AG10803 (cell line): ENCODE measurements at places on chromosomes 13 and 19.

- DNase-seq = no peak
Observed at GRCh38 chr13:80284290-80284689, 56.6 kb downstream of the SPRY2 start.

- DNase-seq = no peak
Observed at GRCh38 chr19:51797480-51797879, 2.5 kb downstream of the FPR3 start.

DNA sequence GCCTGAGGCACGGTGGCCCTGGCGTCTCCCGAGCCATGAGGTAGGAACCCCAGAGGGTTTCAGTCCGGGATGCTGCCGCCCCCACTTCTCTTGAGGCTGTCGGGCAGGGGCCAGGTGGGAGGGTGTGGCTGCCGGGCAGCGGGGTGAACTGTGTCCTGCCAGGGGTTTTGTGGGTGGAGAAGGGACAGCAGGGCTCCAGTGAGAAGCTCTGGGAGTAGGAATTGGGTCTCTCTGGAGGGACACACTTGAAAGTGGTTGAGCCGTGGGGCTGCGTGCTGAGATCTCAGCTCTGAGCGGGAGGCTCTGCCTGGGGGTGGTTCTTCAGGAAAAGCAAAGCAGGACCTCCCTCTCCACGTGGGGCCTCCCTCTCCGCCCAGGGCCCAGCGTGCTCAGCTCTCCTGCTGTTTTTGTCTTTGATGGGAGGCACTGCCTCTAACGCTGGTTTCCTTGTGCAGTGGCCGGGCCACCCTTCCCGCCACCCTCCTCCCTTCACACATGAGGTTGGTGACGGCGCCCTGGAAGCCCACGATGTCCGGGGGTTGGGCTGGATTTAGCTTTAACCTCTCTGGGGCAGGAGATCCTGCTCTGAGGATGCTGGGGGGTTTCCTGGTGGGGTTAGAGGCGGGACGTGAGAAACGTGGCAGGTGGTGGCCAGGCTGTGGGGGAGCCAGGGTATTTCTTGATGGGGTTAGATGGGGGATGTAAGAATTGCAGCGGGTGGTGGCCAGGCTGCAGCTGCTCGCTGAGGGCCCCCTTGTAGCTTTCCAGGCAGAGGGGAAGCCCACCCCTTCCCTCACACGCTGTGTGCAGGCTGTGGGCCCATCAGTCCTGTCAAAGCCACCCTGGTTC lies 15.3 kb upstream of the ZNF554 start:
- no peak for DNase-seq

DNA sequence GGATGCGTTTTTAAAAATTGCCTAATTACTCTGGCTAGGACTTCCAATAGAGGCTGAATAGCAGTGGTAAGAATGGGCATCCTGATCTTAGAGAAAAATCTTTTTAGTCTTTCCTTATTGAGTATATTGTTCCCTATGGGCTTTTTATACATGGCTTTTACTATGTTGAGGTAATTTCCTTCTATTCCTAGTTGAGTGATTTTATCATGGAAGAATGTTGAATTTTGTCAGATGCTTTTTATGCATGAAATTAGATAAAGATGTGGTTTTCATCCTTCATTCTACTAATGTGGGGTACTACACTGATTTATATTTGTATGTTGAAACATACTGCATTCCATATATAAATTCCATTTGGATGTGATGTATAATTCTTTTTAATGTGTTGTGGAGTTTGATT lies 2673.8 kb downstream of the PCDH9 start:
- peak; percentile 77 for DNase-seq

DNA sequence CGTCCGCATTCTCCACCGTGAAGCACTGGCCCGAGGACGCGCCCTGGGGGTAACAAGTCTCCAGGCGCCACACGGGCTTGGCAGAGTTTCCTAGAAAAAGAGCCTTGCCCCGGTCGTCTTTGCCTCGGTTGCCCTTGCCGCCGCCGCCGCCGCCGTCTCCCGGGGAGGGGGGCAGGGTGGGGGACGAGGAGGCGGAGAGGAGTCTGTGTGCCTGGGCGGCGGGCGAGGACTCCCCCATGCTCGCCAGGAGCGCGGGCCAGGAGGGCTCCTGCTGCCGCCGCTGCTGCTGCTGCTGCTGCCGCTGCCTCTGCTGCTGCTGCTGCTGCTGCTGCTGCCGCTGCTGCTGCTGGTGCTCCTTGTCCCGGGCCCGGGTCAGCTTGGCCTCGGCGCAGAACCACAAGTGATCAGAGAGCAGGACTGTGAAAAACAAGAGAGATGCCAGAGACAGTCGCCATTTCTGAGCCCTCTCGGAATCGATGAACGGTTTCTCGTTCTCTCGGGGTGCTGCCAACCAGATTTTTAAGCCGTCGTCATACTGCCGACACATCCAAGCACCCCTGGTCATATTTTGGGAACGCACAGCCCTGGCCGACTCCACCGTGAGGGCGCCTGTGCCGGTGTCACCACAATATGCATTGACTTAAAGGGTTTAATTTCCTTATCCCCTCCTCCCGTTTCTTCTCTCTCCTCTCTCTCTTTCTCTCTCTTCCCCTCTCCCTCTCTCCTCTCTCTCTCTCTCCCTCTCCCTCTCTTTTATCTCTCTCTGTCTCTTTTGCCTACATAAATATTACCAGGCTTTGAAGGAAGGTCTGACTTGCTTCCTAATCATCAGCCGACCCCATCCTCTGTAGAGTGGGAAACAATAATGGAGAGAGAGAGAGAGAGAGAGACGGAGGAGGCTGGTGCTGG lies 349.1 kb downstream of the LIG4 start:
- DNase-seq = peak; percentile 26

DNA sequence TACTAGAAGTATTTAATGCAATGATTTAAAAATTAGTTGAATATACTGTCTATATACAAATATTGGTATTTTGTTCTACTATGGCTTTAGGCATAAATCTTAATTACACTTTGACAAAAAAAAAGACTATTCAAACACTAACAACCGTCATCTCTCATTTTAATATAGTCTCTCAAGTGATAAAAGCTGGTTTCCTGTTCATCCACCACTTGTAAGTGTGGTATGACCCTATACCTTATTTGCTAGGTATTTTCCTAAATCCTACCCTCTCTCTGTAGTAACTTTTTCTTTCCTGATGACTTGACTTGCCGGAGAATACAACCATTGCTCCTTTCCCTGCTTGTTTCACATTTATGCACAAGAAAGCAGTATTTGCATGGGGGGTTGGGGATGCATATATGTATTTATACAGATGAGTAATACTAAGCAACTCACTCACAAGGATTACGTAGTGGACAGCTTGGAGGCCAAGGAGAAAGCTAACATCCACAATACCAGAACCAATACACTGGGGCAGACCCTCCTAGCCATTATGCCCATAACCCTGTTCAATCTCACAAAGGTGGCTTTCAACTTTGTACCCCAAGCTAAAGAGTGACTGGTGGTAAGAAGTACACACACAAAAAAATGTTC lies 12.7 kb upstream of the EFNB2 start:
- DNase-seq = no peak

DNA sequence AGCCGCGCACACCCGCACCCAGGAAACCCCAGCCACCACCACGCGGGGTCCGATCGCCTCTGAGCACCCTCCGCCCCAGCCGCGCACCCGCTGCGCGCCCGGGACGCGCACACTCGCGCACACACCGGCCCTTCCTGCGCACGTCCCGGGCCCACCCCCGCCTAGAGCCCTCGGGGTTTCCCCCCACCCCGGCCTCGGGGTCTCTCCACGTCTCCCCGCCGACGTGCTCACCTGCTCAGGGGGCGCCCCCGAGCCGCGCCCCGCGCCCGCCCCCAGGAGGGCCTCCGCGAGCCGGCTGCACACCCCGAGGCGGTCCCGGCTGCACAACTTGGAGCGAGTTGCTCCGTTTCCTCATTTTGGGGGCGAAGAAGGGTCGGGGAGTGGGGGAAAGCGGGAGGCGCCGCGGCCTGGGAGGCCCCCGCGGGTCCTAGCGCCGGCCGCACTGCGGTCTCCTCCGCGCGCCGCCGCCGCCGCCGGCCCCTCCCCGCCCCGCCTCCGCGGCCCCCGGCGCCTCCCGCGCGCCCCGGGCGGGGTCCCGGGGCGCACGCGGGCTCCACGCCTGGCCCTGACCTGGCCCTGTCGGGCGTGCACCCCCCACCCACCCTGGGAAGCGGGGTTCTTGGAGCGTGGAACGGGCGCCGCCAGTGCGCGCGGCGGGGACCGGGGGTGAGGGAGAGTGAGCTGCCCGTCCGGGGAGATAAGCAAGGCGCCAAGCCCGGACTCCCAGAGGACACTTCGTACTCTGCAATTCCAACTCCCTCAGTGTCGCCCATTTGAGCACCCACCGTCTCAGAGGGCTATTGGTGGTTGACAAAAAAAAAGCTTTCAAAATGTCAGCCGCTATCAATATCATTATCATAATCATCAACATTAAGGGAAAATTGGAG lies at the start of gene MATK:
Gene MATK, minus strand, starts transcription at position 444 of the 887 bp plus-strand sequence. CDS start 1,246 bp downstream, outside the sequence.
- no peak for DNase-seq

DNA sequence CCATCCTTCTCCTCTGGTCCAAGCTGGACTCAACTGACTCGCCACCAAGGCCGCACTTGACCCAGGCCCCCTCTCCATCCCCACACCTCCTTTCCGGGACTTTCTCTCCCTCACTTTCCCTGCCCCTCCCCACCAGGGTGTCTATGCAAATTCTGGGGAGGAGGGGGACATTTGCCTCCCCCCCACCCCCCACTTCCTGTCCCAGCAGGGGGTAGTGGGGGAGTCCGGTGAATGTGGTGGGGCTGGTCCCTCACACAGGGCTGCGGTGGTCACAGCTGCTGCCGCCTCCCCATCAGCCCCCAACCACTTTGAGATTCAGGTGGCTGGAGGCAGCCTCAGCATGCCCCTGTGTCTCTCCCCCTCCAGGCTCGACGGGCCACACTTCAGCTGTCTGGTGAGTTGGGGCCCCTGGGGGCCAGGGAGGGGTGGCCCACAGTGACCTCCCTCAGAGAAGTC lies 870 bp downstream of the SPIB start:
- DNase-seq = no peak

- peak; percentile 1 for DNase-seq
Observed at GRCh38 chr19:34881982-34882381, 44.7 kb upstream of the ZNF30 start.

DNA sequence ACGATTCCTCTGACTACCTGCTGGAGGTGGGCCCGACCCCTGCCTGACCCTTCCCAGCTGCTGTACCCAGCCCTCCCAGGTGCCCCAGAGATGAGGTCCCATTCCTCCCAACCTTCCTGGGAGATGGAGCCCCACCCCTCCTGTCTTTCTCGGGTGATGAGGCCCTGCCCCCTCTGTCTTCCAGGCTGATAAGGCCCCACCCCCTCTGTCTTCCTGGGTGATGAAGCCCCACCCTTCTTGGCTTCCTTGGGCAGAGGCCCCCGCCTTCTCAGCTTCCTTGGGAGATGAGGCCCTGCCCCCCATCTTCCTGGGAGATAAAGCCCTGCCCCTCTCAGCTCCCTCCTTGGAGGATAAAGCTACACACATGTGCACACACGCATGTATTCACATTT lies 47.9 kb downstream of the CERS4 start:
- no peak for DNase-seq

DNA sequence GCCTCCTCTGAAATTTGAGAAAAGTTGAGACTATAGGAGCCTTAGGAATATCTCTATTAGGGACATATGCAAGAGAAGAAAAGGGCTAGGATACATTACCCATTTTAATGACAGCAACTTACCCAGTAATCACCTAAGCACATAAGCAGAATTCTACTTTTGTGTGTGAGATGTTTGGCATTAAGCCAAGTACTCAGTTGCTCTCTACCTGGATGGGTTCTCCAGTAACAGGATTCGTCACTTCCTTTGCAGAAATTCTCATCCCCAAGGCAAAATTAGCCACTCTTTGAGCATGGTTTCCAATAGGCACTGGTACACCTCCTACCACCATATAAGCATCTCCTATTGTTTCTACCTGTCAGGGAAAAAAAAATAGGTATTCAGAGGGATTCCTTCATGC lies 95.1 kb downstream of the C13orf42 start:
- no peak for DNase-seq

GRCh38 chr19:4224470-4224869 lies 4.9 kb upstream of the EBI3 start:
- no peak for DNase-seq

DNA sequence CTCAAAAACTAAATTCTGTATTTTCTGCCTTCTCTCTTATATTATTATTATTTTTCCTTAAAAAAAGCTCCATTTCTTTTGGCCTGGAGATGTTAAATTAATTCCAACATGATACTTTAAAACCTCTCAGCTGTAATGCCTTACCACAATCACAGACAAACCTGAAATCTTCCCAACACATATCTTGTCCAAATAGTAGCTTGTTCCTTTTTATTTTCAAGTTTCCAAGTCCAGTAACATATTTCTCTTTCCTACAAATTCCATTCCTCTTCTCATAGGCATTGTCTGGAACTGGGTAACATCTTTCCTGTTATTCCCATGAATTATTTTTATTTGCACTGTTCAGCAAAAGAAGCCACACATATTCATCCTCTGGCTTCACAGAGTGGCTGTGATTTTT lies 137.0 kb downstream of the SLITRK6 start:
- no peak for DNase-seq

- no peak for DNase-seq
Observed at GRCh38 chr13:30355384-30355699, 48.0 kb upstream of the KATNAL1 start.

DNA sequence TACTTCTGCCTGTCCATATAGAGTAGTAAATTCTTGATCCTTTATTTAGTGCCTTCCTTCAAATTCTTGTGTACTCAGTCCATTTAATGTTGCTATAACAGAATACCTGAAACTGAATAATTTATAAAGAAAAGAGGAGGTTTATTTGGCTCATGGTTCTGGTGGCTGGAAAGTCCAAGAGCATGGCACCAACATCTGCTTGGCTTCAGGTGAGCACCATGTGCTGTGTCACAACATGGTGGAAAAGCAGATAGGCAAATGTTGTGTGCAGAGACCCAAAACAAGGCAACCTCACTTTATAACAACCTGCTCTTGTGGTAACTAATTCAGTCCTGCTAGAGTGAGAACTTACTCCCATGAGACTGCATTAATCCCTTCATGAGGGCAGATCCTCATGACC lies 195.3 kb downstream of the LMO7 start:
- DNase-seq = no peak

- DNase-seq = peak; percentile 32
Observed at GRCh38 chr19:35038623-35039512, 2.7 kb upstream of the HPN start.

DNA sequence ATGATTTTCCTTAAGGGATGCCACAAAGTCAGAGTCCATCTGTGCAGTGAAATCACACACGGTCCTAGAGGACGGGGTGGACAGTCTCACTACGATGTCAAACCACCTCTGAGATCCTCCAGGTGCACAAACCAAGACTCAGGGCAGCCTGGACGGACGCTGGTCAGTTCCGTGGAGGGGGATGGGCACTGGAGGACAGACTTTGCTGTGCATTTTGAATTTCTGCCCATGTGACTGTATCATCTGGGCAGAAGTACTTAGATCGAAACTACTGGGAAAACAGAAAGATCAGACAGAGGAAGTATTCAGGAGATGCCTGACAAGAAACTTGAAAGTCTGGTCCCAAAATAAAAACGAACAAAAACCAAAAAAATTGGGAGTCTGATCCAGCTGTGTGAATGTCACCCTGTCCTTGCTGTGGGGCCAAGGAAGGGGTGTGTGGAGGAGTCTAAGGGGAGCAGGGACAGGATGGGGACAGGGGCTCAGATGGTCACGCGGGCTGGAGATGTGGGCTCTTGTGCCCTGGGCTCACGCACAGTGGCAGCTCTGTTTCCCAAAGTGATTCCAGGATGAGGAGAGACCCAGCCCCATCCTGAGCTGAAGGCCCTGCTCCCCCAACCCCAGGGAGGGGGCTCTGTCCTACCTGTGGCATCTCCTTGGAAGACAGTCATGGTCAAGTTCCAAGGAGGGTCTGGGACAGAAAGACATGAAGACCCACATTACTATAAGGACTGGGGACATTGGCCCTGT lies 1.5 kb downstream of the SIGLEC8 start:
- no peak for DNase-seq
